ENCODE measurements at places on chromosomes 5 and 9.

GRCh38 chr5:33297760-33298216 lies 143.0 kb upstream of the TARS1 start:
- DNase-seq, result no peak

- DNase-seq, result no peak
These were observed 940.7 kb downstream of the NR2F1-AS1 start for GRCh38 chr5:92640340-92640739.

DNA sequence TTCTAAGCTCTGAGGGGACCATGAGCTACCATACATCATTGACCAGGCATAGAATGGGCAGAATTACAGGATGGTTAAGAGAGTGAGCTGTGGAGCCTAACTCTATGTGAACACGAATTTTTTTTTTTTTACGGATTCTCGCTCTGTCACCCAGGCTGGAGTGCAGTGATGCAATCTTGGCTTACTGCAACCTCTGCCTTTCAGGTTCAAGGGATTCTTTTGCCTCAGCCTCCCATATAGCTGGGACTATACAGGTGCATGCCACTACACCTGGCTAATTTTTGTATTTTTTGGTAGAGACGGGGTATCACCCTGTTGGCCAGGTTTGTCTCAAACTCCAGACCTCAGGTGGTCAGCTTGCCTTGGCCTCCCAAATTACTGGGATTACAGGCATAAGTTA lies 72.8 kb upstream of the PCAT7 start:
- no peak for DNase-seq

- no peak for DNase-seq
These were observed 57.2 kb downstream of the RFX3 start for GRCh38 chr9:3468421-3469205.

DNA sequence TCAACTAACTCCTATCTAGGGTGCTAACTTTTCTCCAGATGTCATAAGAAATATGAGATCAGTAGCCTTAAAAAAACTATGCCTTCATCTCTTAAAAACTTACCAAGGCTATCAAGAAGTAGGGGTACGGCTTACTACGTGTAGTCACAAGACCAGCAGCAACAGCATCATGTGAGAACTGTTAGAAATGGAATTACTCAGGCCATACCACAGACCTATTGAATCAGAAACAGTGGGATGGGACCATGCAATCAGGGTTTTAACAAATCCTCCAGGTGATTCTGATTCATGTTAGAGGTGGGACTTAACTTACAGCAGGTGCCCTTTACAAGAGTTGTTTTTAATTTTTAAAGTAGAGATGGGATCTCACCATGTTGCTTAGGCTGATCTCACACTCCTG lies 4.6 kb downstream of the IFNE start:
- no peak for DNase-seq

DNA sequence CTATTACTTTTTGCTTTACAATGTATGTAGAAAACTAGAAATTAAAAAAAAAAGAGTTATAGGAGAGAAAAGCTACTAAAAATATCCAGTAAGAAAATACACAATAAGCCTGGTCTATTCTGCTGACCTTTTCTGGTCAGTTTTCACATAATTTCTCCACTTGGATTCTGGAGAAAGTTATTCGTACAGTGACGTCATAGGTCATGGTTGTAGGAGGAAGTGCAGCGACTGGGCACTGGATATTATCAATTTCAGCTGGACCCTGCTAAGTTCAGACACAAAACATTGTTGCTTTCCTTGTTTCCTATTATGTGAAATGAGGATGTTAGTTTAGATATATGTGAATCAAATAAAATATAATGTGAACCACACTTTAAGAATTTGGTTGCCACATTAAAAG lies 201.2 kb downstream of the MTRR start:
- DNase-seq, result no peak

DNA sequence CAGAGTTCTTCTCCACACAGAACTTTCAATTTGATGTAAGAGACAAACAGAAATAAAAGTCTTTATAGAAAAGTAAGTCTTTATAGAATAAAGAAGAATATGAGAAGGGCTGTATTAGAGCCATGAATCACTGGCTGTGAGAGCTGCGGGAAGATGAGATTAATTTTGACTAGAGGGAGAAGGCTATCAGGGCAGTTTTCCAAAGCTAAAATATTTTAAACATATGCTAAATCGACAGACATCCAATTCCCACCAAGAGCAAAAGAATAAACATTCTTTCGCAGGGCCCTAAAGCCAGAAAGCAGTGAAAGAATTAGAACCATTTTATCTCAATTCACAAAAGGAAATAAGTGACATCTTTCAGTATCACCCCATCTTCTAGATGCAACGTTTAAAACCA lies 208.3 kb upstream of the MAP3K1 start:
- DNase-seq, result no peak

- no peak for DNase-seq
These were observed 17.8 kb downstream of the SLC38A9 start for GRCh38 chr5:55694152-55694830.

DNA sequence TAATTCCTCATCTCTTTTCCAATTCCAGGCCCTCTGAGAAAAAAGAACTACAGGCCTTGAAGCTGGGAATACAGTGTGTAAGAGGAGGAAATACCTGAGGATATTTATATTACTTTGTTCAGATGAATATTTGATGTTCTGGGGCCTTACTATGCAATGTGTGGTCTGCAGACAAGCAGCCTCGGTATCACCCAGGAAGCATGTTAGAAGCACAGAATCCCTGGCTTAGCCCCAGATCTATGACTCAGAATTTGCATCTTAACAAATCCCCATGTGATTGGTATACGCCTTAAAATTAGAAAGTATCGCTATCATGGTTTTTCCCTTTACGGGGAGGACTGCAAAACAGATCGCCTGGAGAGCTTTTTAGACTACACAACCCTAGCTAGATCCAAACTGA lies 121.0 kb downstream of the JAKMIP2 start:
- DNase-seq, result no peak

DNA sequence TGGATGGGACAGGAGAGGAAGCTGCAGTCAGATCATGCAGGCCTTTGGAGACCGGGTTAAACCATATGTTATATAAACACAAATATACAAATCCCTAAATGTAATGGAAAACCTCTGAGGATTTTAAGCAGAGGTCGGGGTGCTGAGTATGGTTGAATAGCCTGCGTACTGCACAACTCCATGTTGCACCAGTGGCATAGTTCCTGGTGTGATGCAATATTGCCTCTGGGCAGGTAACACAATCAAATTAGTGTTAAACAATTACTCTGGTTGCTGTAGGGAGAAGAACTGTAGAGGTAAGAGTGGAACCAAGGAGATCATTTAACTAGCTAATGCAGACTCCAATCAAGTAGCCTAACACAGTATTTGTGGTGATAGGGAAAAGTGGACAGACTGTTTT lies 21.3 kb upstream of the RNF145 start:
- no peak for DNase-seq

GRCh38 chr9:129027685-129028191 lies 393 bp downstream of the SH3GLB2 start:
- DNase-seq, result no peak

DNA sequence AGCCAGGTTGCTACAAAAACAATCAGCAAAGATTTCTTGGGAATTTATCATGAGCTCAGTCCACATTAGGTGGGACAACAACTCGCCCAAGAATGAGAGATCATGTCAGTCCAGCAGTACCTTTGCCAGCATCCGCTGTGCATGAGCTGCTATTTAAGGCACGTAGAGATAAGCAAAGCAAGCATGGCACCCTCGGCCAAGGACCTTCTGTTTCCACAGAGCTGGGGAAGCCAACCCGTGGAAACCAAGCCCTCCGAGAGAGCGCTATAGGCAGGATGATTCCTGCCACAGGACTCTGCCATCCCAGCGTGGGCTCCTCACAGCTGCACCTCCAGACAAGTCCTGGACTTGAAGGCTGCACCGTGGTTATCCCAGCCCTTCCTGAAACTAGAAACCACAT lies 189.5 kb upstream of the PPP1R26 start:
- peak; percentile 74 for DNase-seq

DNA sequence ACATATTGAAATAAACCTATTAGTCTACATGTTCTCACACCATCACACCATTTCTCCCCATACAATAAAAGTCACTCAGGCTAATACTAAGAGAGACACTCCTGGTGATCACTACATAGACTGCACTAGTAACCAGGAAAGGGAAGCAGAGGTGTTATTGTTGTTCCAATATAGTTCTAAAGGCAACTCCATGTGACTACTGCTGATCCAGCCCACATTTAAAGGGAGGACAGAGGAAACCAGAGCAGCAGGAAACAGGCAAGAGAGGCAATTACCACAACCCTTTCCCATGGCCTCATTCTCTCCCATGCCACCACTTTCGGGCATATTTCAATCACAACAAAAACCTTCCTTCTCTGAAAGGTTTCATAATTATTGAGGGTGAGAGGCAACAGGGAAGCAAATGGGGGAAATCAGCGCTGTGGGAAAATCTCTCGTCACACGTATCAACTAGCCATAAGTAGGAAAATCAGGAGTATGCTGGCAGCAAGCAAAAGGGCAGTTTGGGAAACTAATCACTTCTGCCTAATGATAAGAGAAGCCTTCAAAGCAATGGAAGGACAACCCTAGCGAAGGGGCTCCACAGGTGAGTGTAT lies 1.8 kb downstream of the UBAP2 start:
- DNase-seq, result no peak

DNA sequence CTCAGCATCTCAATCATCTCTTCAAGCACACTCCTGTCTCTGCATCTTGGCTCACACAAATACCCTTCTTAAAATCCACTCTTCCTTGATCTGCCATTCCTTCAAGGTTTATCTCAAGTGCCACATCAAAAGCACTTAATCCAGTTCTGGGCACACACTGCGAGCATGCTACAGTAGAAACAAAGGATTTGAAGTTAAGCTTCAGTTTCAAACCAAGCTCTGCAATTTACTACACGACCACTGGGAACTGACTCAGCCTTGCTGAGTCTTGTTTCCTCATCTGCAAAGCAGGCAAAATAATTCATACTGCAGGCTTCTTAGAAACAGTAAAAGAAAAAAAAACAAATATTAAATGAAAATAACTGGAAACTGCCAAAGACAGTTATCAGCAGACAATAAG lies 50.5 kb upstream of the CTNNAL1 start:
- no peak for DNase-seq

DNA sequence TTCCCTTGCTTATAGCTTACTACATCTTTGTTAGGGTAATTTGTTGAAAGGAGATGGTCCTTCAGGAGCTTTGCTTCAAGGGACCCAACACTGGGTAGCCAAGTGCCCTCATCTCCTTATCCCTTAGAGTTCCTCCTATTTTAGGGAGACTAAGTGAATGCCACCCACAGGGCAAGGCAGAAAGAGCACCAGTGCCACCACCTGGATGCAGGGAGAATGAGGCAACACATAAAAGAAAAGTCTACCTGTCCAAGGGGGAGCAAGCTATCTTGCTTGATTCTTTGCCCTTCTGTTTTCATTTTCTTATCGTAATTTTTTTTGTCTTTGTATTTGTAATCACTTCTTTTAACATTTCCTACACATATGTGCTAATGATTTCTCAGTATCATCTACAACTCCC lies 205.5 kb downstream of the NPR3 start:
- DNase-seq, result no peak

DNA sequence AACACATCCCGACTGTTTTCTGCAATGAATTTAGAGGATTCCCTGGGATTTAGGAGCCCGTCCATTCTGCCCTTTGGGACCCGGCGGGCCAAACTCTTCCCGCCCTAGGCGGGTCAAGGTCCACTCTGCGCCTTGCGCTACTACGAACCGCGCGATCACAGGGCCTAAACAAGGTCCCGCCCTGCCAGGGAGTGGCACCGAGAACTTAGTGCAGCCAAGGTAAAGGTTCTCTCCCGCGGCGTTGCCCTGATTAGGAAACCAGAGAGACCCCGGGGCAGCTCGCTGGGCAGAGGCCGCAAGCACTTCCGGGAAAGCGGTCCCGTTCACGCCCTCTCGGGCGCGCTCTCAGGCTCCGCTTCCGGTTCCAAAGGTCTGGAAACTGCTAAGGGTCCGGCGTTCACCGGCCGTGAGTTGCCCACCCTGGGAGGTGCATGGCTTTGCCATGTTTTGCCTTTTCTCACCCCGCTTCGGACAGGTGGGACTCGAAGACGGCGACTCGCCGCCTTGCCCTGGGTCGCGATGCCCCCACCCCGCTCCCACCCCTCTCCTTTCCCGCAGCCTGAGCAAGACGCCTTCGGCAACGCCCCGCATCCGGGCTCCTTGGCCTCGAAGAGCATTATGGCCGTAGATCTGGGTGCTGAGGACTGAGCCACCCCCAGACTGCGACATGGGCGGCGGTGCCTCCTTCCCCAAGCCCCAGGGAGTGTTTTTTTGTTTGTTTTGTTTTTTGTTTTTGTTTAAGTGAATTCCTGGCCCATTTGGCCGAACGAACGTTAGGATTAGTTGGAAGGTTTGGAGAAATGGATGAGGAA lies 23.4 kb downstream of the HNRNPK start:
- peak; percentile 89 for DNase-seq

DNA sequence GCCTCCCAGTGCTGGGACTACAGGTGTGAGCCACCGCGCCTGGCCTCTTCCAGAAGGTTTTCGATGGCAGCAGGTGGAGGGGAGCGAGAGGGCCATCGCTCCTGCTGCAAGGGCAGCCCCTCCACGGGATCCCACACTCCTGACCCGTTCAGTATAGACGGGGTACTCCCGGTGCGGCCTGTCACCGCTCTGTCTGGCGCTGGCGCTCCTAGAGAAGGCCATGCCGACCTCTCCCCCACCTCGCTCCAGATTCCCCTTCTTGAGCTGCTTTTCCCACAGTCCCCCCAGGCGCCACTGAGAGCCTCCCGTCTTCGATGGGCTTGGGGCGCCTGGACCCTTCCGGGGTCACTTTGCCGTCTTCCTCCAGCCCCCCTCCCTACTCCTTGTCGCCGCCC lies 4.3 kb upstream of the SQSTM1 start:
- DNase-seq, result peak; percentile 34

- DNase-seq, result no peak
These were observed 196.3 kb downstream of the PSAT1 start for GRCh38 chr9:78493166-78493742.
